ENCODE measurements at places on chromosomes 7 and 10.

GRCh38 chr10:69845574-69846292 is 44.0 kb downstream of the COL13A1 start:
- no peak for DNase-seq

- DNase-seq, result no peak
Measured at GRCh38 chr7:107931740-107932515, 40.9 kb downstream of the DLD start.

DNA sequence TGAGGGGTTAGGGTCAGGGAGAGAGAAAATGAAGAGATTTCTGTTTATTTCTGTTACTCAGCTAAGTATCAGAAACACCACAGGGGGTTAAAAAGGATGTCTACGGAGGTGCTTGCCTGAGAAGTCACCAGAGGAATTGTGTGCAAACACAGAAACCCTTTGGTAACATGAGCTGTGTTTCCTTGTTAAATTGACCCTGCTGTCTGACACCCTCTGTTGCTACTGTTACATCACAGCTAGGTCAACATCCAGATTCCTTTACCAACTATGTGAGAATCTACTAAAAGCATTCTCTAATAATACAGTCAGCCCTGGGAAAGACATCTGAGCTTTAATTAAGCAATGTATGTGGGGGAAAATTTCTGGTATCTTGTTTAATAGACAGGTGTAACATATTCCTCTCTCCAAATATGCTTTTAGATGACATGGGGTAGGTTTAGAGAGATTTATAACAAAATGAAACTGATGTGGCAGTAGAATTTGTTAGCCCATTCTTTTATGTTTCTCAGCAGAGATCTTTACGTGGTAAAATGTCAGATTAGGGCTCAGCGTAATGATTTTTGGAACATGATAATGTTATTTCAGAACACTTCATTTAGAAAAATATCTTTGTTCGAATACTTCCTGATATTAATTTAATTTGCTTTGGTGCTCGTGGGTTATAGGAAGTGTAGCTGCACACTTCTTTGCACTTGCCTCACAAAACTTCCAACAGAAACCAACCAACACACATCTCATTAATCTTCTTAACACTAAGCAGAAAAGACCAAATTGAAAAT is 168.0 kb upstream of the AHR start:
- DNase-seq, result peak; percentile 13

GRCh38 chr10:2117641-2118040 is 380.3 kb upstream of the ADARB2 start:
- no peak for DNase-seq

- DNase-seq, result no peak
Measured at GRCh38 chr7:129903935-129904334, 48.8 kb downstream of the UBE2H start.

DNA sequence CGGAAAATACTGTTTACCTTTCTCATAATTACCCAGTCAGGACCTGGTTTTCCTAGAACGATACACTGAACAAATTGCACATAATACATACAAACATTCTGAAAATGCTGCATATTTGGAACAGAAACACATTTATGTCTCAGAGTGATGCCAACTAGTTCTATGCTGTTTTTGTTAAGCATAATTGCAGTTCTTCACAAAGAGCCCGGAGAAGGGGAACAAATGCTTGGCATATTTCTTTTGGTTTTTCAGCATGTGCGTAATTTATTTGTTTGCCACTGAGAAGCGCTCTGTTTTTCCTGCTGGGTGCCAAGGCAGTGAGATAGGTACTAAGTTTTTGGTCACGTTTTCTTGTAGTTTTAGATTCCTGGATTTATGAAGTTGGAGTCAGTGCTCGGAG is 181.0 kb upstream of the MDFIC start:
- DNase-seq, result no peak

DNA sequence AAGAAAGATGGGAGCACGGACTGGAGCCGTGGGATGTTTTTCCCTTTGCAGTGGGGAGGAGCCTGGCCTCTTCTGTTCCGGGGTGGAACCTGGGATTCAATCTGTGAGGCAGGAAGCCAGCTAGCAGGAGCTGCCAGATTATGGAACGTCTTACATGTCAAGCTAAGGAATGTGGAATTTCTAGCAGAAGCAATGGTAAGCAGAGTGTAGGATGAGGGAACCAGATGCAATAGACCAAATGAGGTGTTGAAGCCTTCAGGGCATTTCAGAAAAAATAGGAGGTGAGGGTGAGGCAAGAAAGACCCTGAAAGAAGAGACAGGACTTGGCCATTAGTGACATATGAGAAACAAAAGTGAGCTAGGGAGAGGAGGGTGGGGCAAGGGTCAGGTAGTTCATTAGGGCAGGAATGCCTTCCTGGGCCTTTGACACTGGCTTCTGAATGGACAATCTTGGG is 105.5 kb downstream of the CHN2 start:
- DNase-seq, result no peak

DNA sequence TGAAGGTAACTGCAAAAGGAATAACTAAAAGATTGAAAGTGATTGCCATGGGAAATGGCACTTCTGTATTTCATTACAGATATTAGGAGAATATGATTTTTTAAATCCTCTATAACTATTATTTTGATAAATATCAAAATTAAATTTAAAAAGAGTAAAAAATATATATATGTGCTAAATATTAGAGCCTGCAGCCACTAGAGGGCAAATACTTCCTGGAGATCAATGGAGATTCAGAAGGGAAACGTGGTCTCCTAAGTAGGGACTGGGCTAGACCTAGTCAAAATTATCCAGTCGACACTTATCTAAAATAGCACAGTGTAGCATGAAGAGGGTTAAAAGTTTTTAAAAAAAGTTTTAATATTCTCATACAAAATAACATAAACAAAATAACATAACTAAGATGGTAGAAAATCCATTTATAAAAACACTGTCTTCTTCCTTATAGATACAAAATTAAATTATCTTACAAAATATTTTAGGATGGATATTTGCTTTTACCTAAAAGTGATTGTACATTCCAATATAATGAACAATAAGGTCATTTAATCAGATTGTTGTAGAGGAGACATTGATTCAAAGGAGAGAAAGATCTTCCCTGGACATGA is 434.3 kb downstream of the MDFIC start:
- no peak for DNase-seq

DNA sequence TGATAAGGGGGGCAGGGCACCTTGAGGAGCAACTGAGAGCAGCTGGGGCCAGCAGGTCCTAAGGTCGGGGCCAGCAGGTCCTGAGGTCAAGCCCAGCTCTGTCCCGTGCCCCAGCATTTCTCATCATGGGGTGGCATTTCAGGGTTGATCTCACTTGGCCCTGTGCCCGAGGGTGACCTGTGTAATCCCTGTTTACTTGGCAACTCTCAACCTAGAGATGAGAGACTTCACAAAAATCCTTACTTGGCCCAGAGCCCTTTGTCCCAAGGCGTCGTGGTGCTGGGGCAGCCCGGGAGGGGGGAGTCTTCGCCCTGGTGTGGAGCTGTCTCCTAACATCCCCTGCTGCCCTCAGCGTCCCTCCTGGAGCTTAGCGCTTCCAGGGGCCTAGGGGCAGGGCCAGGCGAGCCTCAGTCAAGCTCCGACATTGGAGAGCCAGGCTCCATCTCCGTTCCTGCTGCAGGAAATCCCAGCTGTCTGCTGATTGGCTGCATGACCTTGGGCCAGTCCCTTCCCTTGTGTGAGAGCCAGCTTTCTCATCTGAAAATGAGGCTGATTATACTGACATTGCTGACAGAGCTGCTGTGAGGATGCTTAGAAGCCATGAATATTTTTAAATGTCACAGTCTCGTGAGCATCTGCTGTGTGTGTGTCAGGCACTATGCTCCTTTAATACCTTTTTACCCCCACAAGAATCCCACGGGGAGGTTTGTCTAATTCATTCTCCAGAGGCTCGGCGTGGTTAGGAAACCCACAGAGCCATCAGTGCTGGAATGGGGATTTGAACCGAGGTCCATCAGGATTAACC is 94.3 kb downstream of the ZMIZ1 start:
- DNase-seq, result no peak

- DNase-seq, result no peak
Measured at GRCh38 chr10:114034923-114035645, 8.6 kb upstream of the ADRB1 start.

DNA sequence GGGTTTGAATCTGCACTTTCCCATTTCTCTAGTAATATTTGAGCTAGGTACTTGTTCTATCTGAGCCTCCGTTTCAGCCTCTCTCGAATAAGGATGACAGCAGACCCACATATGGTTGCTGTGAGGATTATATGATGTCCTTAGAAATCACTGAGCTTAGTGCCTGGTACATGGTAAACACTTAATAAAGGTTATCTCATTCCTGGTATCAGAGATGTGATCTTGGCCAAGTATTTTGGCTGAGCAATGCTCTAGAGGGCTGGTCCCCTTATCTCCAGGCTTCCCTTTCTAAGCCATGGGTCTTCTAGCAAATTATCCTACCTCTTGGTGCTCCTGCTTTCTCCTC is 407 bp upstream of the MKRN1 start:
- no peak for DNase-seq

DNA sequence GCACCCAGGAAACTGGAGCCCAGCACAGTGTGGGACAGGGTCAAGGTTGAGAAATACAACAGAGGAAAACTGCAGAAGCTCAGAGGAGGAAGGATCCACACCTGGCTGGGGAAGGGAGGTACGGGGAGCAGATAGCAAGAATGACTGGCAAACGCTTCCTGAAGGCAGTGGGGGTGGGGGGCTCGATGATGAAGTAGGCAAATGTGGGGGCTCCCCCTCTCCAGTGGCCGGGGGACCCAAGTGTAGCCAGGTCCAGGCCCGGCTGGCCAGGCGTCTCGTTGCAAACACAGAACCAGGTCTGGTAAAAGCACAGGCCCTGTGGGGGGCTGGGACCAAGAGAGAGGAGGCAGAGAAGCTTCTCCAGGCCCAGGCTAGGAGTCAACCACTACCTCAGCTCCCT is 7.7 kb downstream of the CHST15 start:
- no peak for DNase-seq

- DNase-seq, result peak; percentile 20
Measured at GRCh38 chr7:133355325-133355708, 102.4 kb downstream of the EXOC4 start.

GRCh38 chr7:157006829-157007469 is 3.5 kb downstream of the MNX1 start:
- DNase-seq, result no peak

- peak; percentile 40 for DNase-seq
Measured at GRCh38 chr10:30048768-30049517, 10.4 kb downstream of the JCAD start.

DNA sequence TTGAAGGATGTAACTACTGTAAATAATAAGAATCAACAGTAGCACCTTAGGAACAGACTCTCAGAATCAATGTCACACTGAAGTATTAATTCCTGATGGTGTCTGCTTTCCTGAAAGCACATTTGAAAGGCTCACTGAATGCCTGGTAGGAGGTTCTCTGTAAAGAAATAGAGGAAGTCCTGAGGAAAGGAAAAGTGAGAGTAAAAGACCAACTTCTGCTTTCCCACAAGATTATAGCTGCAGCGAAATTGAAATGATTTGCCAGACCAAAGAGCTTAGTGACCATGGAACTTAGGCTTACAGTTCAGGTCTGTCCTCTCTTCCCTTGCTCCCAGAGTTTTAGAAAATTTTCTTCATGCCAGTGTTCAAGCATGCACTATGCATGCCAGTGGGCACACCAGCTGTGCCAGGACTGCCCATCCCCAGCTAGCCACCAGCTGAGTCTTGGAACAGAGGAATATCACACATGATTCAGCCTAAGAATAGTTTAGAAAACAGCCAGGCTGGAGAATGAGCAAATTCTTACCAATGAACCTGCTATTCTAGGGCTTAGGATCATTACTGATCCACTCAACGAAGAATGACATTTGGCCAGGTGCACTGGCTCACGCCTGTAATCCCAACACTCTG is 123.2 kb downstream of the HERPUD2 start:
- no peak for DNase-seq

- no peak for DNase-seq
Measured at GRCh38 chr10:80517416-80518142, 20.1 kb upstream of the SH2D4B start.

- no peak for DNase-seq
Measured at GRCh38 chr10:1527951-1528350, 209.4 kb downstream of the ADARB2 start.

- DNase-seq, result no peak
Measured at GRCh38 chr7:132575982-132576720, at the start of gene PLXNA4. PLXNA4 (minus strand) TSS chr7:132576470; CDS start chr7:132508693, 67,777 bp downstream.

GRCh38 chr7:117010375-117011133 is 57.3 kb downstream of the ST7 start:
- no peak for DNase-seq

DNA sequence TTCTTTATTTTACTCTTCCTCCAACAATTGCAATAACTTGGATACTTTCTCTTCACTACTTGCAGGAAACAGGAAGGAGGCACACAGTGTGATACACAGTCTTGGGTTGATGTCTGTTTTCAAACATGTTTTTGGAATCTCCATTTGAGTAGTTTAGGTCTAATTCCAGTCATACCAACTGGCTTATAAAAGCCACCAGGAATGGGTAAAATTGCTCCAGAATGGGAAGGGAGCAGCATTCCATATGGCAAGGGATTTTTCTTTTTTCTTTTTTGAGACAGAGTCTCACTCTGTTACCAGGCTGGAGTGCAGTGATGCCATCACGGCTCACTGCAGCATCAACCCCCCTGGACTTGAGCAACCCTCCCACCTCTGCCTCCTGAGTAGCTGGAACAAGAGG is 545.1 kb upstream of the GALNT17 start:
- DNase-seq, result no peak

- no peak for DNase-seq
Measured at GRCh38 chr10:12540341-12540781, 191.0 kb downstream of the CAMK1D start.

DNA sequence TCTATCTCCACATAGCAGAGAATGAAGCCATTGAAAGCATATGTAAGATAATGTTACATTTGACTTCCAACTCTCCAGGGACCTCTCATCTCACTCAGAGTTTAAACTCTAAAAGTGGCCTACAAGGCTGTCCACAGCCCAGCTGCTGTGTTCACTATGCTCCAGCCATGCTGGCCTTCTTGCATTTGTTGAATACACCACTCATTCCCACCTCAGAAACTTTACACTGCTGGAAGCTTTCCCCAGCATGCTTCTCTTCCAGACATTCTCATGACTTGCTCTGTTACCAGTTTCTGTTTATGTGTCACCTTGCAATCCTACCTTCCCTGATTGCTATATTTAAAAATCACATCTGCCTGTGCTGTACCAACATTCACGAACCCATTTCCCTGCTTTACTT is 167.2 kb downstream of the WNT2 start:
- DNase-seq, result no peak

DNA sequence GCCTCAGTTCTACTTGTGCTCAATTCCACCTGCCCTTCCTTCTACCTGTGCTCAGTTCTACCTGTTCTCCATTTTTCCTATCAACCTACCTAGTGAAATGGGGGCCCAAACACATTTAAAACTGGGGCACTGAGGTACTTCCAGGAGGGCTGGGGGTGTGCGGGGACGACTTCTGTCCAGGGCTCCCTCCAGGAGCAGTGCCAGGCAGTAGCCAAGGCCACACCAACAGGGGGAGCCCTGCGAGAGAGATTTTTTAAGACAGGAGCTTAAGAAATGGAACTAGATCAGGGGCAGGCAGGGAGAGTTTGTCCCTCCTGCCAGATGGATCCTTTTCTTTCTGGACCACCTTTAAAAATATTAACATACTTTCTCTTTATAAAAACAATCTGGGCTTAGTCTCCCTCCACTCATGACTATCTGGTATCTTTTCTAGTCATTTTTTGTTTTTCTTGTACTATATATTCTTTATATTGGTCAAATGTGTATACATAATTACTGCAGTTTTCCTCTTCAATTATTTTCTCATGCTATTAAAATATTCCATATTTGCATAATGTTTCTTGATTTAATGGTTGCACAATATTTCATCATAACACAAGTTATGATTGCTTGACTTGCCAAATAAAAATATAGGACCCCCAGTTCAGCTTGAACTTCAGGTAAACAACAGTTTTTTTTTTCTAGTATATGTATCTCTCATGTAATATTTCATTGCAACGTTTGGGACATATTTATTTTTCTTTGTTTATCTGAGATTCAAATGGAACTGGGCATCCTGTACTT is 47.3 kb upstream of the INSYN2A start:
- peak; percentile 4 for DNase-seq
